ENCODE measurements at places on chromosomes 7 and 10.

DNA sequence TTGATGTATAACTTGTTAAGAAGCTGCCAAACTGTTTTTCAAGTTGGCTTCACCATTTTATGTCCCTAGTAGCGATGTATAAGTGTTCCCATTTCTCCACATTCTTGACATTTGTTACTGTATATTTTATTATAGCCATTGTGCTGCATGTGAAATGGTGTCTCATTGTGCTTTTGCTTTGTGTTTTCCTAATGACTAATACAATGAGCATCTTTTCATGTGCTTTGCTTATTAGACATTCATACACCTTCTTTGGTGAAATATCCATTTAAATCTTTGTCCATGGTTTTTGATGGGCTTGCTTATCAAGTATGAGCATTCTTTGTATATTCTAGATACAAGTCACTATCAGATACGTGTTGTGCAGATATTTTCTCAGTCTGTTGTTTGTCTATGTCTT, 203.0 kb downstream of the CCSER2 start:
- peak; percentile 44 for DNase-seq

DNA sequence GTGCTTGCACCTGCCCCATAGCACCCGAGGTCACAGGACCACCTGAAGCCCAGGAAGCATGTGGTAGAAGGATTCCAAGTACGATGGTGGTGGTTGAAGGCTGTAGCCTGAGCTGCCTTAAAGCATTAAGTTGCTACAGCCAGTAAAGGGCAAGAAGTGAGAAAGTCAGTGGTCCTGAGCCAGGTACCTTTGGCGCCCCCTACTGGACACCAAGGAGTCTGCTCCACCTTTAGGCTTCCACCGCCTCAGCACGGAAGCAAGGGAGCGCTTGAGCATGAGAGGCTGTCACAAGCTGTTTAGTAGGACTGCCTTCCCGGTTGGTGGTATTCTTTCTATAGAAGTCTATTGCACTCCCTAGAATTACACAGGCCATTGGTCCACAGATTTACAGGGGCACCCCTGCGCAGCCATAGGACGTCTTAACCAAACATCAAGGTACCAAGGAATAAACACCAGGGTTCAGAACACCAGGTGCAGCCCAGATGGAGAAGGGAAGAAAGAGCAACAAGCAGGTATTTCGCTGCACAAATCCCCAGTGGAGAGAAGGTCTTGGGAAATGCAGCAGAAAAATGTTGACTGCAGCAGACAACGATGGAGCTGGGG, 2.2 kb downstream of the CRTAC1 start:
- DNase-seq, result peak; percentile 41

DNA sequence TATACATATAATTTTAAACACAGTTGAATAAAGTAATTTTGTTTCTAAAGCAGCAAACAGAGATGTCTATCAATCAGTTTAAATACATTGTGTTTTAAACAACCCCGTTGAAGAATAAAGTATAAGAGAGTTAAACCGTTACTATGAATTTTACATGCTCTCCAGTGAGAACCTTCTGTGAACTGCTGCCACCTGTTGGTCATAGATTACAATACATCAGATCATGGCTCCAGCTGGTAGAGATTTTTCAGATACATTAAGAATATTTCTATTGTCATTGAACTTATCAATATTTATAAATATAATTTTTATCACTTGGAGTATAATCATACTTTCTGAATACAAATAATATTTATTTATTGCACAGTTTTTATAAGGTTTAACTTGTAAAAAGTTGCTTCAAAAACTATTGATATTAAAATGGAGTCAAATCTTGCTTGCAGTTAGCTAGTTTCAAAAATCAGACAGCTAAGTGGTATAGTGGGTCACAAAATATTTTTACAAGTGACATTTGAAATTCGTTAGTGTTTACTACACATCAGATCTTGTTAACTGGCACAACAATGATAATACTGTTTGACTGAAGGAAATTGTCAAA, 561.2 kb upstream of the PHF14 start:
- peak; percentile 33 for DNase-seq

GRCh38 chr10:71509444-71509843, 112.7 kb downstream of the CDH23 start:
- DNase-seq, result no peak

GRCh38 chr7:91082038-91082437, 182.2 kb upstream of the FZD1 start:
- DNase-seq, result no peak

GRCh38 chr7:75879771-75880184, 944 bp downstream of the RHBDD2 start:
- no peak for DNase-seq
